Activated naive CD8-positive, alpha-beta T cell treated with anti-CD3 and anti-CD28 coated beads, Interleukin-2, amount 10 ng/mL, durations not matched to agents 7 days and 5 days (primary cell): ENCODE measurements at places on chromosomes 16 and 17. TPM values are rescaled to one million over a fixed set of nuclear protein-coding genes. Genes with fewer than 3 reads are reported as not detected.

- no peak for DNase-seq
These were observed 11.4 kb downstream of the FSCN2 start for GRCh38 chr17:81539571-81539900.

- DNase-seq: no peak
These were observed 127.9 kb downstream of the COPRS start for GRCh38 chr17:31731118-31731517.

The GP2 gene
- total RNA-seq: not detected

GRCh38 chr17:72682605-72683004 lies 409.9 kb downstream of the SLC39A11 start:
- DNase-seq: no peak

DNA sequence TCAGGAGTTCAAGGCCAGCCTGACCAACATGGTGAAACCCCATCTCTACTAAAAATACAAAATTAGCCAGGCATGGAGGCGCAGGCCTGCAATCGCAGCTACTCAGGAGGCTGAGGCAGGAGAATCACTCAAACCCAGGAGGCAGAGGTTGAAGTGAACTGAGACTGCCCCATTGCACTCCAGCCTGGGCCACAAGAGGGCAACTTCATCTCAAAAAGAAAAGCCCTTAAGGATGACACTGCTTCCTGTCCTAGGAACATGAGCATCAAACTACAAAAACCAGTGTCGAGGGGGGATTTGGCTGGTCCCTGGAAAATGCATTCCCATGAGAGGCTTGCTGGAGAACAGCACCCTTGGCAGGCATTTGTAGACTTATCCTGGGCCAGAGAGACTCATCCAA lies 449.5 kb upstream of the PSMD7 start:
- no peak for DNase-seq

The EME2 gene
- 28.7 TPM for total RNA-seq

The MYADML2 gene
- total RNA-seq: not detected

- no peak for DNase-seq
These were observed 22.3 kb downstream of the MAP3K14 start for GRCh38 chr17:45294506-45294905.

DNA sequence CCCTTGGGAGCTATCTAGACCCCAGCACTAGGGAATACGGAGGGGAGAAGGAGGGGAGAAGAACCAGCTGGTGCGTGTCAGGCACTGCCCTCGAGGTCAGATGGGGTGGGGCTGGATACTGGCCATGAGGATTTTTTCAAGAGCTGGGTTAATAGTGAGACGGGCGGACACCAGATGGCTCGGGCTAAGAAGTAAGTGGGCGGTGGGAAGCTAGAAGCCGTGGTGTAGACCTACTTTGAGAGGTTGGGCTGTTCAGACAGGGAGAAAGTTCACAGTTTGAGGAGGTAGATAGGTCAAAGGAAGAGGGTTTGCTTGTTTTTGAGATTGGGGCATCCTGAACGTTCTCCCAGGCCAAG lies 303.8 kb downstream of the SEC14L1 start:
- DNase-seq: peak; percentile 48

GRCh38 chr17:21772321-21772720 lies 80.0 kb downstream of the KCNJ18 start:
- no peak for DNase-seq

DNA sequence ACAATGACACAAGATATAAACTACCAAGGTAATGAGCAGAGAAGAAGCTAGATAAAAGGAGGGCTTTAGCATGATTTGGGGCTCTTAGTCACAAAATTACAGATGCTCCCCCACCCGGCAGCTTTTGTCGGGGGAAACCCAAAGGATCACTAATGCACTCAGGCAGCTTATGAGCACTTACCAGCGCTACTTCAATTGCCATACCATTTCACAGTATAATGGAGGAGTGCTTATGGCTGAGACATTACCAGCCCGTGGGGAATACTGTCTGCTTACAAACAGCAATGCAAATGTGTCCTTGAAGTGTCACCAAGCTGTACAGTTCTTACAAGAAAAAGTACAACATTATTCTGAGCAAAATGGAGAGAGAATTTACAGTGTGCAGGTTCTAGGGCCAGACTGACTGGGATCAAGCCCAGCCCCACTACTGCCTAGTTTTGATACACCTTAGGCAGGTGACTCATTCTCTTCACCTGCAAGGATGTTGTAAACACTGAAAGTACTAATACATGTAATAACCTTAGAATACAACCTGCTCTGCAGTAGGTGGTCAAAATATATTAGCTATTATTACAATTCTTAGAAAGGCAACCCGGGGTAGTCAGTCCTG lies 16.3 kb downstream of the ANKFY1 start:
- no peak for DNase-seq

The FOXN1 gene
- not detected for total RNA-seq

The ZFP3 gene
- total RNA-seq: 8.3 TPM

The KRTAP3-1 gene
- not detected for total RNA-seq

GRCh38 chr17:70318051-70318450 lies 148.7 kb downstream of the KCNJ2 start:
- no peak for DNase-seq

- no peak for DNase-seq
These were observed 16.6 kb downstream of the SMYD4 start for GRCh38 chr17:1813088-1813487.

GRCh38 chr17:82586576-82587233 lies 61.5 kb downstream of the WDR45B start:
- DNase-seq: no peak

DNA sequence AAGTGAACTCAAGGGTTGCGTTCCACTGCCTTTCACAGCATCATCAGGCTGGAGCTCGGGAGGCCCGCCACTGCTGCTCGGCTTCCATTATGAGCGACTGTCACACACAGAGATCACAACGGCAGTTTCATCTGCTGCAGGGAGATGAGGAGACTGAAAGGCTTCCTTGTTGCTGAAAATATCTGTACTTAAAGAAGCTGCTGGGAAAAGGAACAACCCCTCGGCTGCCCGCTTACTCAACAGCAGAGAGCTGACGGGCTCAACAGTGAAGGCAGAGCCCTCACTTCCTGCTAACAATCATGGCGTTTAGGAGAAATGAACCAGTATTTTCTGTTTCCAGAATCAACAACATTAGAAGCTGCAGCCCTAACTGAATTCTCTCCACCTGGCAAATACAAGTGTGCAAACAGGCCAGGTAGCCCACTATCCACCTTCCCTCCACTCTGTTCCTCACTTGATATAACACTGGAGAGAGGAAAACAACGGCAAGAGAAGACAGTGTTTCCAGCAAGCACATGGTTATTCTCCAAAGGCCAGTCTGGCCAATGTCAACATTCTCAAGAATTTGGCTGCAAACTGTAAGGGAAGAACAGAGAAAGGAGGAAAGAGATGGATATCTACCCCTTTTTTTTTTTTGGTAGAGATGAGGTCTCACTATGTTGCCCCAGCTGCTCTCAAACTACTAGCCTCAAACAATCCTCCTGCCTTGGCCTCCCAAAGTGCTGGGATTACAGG lies 33.7 kb downstream of the MBTPS1 start:
- DNase-seq: no peak

The TEKT5 gene
- not detected for total RNA-seq

The SBK1 gene
- total RNA-seq: 15.9 TPM

GRCh38 chr16:53849994-53850393 lies 146.0 kb downstream of the FTO start:
- no peak for DNase-seq

GRCh38 chr16:50980666-50981065 lies 170.4 kb downstream of the SALL1 start:
- DNase-seq: no peak

- no peak for DNase-seq
These were observed 761 bp upstream of the MATCAP1 start for GRCh38 chr16:67184453-67184994.

DNA sequence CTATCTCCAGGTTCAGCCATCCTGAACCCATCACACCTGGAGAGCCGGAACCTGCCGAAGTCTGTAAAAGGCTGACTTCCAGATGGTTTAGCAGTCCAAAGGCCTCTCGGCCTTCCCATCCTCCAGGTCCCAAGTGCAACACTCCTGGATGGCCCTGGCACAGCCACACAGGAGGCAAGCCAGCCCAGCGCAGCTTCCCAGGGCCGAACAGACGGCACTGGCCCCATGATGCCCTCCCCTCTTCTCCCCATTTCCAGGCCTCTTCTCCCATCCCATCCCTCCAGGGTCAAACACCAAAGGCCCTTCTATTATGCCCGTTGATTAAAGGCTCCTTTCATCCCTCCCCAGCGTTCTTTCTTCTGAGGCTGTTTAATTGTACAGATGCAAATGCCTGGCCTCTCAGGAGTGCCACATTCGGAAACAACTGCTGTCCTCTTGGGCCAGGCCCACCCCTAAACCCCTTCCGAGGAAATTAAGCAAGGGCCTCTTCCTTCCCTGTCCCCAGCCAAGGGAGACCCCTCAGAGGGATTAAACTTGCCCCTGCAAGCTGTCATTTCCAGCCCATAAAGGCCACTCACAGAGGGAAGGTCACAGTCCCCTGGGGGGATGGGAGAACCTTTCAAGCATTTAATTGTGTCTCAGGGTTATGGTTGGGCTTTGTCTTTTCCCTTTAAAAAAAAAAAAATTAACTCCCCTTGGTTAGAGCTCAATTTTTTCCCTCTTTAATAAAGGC lies 30.8 kb downstream of the AXIN2 start:
- no peak for DNase-seq

GRCh38 chr16:69241926-69242325 lies 55.0 kb downstream of the SNTB2 start:
- DNase-seq: no peak

The CHST5 gene
- not detected for total RNA-seq

The SPATA32 gene
- 0.53 TPM for total RNA-seq

- no peak for DNase-seq
These were observed 605 bp upstream of the ABAT start for GRCh38 chr16:8673611-8674412.

The KLHL10 gene
- total RNA-seq: not detected

The NPIPB9 gene
- total RNA-seq: 2.8 TPM

- no peak for DNase-seq
These were observed 32.5 kb downstream of the PIMREG start for GRCh38 chr17:6476810-6477179.

- peak; percentile 61 for DNase-seq
These were observed 1.7 kb downstream of the HEXIM1 start for GRCh38 chr17:45149669-45150664.

DNA sequence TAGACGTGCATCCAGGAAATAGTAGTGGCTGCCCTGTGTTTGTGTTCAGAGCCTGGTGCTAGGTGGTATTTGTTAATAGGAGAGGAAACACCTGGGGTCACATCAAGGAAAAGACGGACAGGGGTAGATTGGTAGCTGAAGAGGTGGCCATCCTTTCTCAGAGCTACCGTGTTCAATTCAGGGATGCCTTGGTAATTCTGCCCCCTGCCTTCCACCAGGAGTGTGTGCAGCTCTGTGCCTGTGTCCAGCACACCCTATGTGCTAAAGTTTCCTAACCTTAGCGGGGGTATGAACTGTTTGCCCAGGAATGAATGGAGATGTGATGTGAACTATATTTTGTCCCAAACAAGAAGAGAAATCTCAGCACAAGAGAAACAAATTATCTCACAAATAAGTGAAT lies 174.1 kb upstream of the MPHOSPH6 start:
- no peak for DNase-seq

The CENPX gene
- total RNA-seq: 64.7 TPM

DNA sequence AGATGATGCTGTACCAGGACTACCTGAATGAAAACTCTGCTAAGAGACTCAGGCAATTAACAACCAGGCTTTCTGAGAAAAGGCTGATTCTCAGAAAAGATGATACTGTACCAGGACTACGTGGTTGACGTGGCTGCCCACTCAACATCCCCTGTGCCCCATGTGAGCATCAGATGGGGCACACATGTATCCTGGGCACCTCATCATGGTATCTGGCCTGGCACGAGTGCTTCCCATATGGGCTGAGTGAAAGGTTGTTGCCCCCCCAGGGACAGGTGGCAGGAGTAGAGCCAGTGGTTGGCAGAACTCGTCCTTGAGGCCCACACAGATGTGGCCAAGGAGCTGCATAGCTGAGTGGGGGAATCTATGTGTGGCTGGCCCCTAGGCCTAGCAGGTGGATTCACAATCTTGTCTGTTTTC lies 3.5 kb upstream of the CES4A start:
- DNase-seq: peak; percentile 71
